ENCODE measurements at places on chromosomes 12 and 14.

DNA sequence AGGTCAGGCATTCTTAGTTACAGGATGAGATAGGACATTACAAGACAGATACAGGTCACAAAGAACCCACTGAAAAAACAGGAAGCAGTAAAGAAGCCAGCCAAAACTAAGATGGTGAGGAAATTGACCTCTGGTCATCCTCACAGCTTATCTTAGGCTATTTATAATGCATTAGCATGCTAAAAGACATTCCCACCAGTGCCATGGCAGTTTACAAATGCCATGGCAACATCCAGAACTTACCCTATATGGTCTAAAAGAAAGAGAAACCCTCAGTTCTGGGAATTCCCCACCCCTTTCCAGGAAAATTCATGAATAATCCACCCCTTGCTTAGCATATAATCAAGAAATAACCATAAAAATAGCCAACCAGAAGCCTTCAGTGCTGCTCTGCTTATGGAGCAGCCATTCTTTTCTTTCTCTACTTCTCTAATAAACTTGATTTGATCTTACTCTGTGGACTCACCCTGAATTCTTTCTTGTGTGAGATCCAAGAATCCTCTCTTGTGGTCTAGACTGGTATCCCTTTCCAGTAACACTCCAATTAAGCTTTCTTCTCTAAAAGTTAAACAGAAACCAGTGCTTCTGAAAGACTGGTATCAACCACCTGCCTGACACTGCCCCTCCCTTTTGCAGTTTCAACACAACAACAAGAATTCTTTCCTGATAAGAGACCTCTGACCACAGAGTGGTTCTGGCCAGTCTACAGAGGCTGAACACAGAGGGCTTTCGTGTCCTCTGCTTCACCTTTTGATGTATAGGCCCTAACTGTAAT, 86.9 kb downstream of the BCAT1 start:
- DNase-seq: no peak

DNA sequence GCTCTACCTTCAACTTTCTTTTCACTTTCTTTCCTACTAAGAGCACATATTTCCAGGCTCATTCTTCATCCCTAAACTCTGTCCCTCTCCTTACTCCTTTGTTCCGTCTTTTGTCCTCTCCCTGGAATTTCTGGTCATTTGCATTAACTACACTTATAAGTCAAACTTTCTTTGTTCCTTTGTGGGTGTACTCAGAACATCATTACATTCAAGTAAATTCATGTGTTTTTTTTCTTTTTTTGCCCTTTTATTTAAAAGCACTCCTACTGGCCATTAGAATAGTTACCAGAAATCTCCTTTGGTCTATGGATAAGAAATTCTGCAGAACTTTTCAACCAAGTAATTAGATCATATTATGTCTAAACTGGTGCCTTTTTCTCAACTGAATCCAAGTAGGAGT, 802.6 kb downstream of the DIO2 start:
- DNase-seq: no peak

DNA sequence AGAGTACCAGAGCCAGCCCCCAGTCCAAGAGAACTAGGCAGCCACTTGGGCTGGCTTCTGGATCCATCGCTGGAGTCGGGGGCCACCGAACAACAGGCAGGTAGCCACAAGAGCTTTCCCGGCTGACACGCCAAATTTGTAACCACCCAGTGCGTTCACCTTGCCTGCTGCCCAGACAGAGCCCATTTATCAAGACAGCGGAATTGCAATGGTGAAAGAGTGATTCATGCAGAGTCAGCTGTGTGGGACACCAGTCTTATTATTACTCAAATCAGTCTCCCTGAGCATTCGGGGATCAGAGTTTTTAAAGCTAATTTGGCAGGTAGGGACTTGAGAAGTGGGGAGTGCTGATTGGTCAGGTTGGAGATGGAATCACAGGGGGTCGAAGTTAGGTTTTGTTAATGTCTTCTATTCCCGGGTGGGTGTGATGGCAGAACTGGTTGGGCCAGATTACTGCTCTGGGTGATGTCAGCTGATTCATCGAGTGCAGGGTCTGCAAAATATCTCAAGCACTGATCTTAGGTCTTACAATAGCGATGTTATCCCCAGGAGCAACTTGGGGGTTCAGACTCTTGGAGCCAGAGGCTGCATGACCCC, 64.3 kb downstream of the PDE6H start:
- DNase-seq: no peak

DNA sequence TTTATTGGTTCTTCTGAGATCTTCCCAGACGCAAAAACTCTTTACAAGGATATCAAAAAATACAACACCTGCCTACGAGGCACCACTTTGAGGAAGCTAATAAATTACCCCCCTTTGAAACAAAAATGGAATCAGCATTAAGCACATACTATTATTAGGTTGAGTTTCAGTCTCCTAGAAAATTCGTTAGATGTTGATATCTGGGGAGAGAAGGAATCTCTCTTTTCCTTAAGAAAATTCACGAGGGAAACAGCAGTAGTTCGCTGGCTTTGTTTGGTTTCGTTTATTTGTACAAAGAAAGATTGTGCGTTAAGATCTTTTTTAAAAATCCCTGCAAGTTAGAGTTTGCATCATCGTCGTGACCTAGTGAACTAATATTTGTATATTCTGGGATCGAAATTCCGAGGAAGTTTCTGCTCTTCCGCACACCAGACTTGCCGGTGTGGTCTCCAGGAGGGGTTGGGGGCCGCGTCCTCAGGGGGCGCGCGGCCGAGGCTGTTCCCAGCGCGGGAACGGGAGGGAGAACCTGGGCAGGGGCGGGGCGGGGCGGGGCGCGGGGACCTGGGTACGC, 12.1 kb downstream of the NKX2-1 start:
- DNase-seq: no peak

- no peak for DNase-seq
Measured at GRCh38 chr14:102492531-102492910, 17.1 kb downstream of the ANKRD9 start.

- no peak for DNase-seq
Measured at GRCh38 chr12:85016413-85016812, 19.7 kb downstream of the TSPAN19 start.

- no peak for DNase-seq
Measured at GRCh38 chr14:100755649-100756048, 29.0 kb downstream of the DLK1 start.

DNA sequence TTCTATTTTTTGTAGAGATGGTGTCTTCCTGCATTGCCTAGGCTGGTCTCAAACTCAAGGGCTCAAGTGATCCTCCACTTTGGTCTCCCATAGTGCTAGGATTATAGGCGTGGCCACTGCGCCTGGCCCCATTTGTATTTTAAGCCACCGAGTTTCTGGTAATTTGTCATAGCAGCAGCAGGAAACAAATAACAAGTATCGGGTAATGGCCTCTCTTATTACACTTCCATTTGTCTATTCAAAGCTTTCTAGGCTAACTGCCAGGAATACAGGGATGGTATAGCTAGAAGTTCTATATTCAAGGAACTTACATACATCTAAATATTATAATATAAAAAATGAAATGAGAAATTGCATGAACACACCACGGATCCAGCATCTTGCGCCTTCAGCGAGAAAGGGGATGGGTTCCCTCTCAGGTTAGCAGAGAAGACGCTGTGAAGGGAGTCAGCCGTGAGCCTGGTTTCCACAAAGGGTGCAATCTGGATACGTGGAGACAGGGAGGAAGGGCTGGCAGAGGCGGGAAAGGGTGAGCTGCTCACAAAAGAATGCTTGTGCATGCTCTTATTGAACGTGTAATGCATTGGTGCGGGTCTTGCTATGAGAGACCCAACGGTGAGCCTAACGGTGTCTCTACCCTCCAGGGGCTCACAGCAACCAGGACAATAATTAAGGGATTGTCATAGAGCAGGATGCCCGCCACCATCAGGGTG, 9.5 kb downstream of the BDKRB1 start:
- DNase-seq: no peak

DNA sequence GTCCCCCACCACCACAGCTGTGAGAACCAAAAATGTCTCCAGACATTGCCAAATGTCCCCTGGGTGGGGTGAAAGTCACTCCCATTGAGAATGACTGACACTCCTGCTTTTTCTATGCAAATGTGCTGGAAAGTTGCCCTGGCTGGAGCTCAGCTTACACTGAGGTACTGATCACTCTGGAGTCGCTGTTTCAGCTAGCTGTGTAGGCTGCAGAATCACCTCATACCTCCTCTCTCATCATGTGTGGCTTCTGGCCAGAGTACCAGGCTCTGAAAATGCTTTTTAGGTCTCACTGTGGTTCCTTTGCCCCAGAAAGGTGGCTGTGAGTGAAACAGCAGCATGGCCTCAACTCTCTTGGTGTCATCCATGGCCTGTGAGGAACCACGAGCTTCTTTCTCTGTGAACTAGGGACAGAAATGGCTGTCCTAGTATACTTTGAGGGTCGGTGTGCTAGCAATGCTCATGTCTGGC, 414.4 kb downstream of the DPF3 start:
- DNase-seq: no peak

DNA sequence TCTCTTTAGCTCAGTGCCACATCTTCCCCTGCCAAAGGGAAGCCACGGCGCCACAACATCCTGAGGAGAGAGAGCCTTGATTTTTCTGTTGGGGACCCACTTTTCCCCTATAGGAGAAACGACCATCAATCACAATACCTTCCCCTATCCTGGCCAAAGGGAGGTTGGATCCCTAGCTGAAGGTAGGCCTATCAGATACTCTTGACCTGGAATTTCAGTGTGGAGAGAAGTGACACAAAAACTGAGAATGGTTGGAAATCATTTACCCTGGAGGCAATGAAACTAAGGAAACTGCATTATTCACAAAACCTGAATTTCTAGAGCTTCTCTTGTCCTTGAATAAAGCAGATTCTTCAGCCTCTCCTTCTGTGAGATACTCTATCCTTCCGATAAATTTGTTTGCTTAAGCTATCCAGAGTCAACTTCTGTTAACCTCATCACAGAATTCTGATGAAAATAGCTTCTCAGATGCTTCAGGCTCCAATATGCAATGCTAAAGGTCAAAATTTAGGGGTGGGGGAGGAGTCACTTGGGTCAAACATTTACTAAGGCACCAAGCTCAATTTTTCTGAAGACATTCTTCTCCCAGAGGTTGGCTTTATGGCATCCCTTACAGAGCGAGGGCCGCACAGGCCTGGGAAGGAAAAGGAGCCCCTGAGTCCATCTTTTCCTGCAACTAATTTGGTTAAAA, 27.0 kb upstream of the DUSP6 start:
- DNase-seq: no peak

- DNase-seq: no peak
Measured at GRCh38 chr12:108881953-108882352, 2.1 kb downstream of the DAO start.

- no peak for DNase-seq
Measured at GRCh38 chr12:49953961-49954846, 3.7 kb downstream of the AQP2 start.

- DNase-seq: no peak
Measured at GRCh38 chr14:103209054-103209453, 85.8 kb downstream of the TNFAIP2 start.

DNA sequence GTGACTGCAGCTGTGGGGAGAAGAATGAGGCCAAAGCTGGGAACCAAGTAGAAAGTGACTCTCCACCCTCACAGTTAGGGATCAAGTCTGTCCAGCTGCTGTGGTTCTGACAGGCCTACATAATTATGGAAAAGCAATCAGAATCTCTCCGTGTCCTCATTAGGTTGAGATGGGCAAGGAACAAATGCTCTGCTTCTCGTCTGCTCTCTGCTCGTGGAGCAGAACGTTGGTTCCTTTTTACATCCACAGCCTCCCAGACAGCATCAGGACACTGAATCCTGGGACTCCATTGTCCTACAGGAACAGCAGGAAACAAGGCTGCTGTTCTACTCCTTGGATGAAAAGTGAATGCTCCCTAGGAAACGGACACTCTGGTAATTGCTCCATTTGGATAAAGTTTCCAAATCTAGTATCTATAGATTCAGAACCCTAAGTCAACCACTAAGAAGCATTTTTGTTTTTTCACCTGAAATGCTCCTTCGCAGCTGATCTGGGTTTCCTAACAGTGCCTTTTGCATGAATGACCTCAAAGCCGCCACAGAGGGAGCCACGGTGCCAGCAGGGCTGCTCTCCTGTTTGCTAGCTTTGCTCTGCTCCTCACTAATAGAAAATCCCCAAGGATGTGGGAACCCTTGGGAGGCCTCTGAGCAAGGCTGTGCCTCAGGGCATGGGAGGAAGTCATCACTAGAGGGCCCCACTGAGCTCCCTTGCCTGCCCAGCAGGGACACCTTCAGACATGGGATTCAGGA, 102.0 kb downstream of the EGLN3 start:
- peak; percentile 6 for DNase-seq

DNA sequence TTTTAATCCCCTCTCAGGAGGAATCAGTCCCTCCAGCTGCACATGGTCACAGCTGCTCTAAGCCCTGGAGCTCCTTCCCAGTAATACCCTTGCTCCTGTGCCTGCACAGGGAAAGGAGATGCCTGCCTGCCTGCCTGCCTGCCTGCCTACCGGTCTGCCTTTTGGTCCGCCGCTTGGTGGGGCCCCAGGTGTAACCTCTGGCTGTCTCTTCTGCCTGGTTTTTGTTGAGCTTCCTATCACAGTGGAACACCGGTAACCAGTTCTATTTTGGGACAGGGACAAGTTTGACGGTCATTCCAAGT, 99.8 kb downstream of the DAD1 start:
- DNase-seq: no peak

- DNase-seq: no peak
Measured at GRCh38 chr14:24409192-24409591, 10.4 kb downstream of the NYNRIN start.

DNA sequence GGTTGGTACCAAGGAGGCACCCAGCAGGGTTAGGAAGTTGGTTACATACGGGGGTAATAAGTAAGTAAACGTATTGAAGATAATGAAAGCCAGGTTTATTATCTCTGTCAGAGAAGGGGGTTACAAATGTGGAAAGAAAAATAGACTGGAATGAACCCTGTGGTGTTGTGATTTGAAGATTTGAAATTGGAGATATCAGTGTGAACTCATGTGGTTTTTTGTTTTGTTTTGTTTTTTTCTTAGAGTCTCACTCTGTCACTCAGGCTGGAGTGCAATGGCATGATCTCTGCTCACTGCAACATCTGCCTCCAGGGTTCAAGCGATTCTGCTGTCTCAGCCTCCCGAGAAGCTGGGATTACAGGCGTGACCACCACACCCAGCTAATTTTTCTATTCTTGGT, 14.1 kb upstream of the SLC25A3 start:
- no peak for DNase-seq

- DNase-seq: no peak
Measured at GRCh38 chr14:52049721-52050588, 18.9 kb downstream of the NID2 start.

DNA sequence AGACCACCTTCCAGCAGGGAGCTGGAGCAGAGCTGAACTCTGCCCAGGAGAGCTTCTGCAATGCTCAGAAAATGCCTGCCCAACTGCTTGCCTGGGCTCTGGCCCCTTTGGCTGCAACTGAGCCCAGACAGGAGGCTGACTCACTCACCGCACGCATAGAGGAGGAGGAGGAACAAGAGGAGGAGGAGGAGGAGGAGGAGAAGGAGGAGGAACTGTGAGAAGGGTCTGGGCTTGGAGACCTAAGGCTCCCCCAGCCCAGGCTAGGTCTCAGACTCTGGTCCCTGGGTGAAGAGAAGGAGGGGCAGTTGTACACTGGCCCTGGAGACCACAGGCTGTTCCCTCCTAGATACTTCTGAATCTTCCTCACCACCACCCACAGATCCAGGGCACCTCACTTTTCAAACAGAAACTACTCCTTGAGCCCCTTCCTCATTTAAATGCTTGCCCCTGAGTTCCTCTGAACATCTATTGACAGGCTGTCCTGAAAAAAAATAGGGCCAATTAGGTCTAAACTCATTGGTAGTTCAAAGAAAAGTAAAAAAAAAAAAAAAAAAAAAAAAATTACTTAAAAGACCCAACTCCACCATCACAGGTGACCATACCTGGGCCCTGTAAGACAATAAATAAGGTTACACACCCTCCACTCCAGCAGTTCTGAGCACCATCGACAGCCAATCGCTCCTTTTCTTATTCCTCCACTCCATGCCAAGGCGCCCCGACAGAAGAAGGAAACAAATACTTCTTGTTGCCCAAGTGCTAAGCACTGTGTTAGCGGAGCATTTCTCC, 674 bp downstream of the VDR start:
- no peak for DNase-seq
